ENCODE measurements at places on chromosomes 6 and 20.

GRCh38 chr6:114556846-114557488, 214.1 kb upstream of the HS3ST5 start:
- DNase-seq: no peak
- no peak overlapping the region for H3K4me3 ChIP-seq
- H3K4me1 ChIP-seq: no peaks in the 10 kb centered on the region
- H3K36me3 ChIP-seq: no peaks in the 10 kb centered on the region
- H3K27me3 ChIP-seq: no peaks in the 10 kb centered on the region

- H3K36me3 ChIP-seq: no peaks in the 10 kb centered on the region
- H3K27ac ChIP-seq: no peak overlapping the region
- no peak overlapping the region for H3K4me3 ChIP-seq
- DNase-seq: no peak
These were observed 306.1 kb upstream of the FLRT3 start for GRCh38 chr20:14643556-14643955.

DNA sequence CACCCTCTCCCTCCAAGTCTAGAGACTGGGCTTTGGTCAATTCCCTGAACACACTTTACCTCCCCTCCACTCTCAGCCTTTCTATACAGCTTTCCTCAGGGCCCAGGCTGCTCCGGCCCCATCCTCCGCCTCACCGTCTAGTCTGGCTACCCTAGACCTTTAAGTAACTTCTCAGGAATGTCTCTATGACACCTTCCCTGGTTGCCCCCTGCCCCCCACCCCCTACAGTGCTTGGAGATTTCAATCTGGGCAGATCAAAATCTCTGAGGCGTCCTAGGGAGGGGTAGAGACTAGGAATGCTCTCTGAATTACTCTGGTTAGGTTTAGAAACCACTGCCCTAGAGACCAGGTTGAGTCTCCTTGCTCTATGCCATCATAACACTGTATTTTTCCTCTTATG, 6.1 kb downstream of the UBE2J1 start:
- DNase-seq: no peak
- no peaks in the 10 kb centered on the region for H3K36me3 ChIP-seq
- H3K4me1 ChIP-seq: peaks cover 11% of the 10 kb centered on the region
- H3K27ac ChIP-seq: no peak overlapping the region
- H3K4me3 ChIP-seq: no peak overlapping the region
- no peaks in the 10 kb centered on the region for H3K27me3 ChIP-seq

GRCh38 chr6:150391414-150391813, 22.6 kb downstream of the IYD start:
- H3K27ac ChIP-seq: no peak overlapping the region
- no peaks in the 10 kb centered on the region for H3K36me3 ChIP-seq
- no peaks in the 10 kb centered on the region for H3K4me1 ChIP-seq
- no peak overlapping the region for H3K4me3 ChIP-seq
